ENCODE measurements at places on chromosomes 3 and 15.

GRCh38 chr3:148992027-148992634 is 791 bp downstream of the GYG1 start:
- DNase-seq = peak; percentile 24

DNA sequence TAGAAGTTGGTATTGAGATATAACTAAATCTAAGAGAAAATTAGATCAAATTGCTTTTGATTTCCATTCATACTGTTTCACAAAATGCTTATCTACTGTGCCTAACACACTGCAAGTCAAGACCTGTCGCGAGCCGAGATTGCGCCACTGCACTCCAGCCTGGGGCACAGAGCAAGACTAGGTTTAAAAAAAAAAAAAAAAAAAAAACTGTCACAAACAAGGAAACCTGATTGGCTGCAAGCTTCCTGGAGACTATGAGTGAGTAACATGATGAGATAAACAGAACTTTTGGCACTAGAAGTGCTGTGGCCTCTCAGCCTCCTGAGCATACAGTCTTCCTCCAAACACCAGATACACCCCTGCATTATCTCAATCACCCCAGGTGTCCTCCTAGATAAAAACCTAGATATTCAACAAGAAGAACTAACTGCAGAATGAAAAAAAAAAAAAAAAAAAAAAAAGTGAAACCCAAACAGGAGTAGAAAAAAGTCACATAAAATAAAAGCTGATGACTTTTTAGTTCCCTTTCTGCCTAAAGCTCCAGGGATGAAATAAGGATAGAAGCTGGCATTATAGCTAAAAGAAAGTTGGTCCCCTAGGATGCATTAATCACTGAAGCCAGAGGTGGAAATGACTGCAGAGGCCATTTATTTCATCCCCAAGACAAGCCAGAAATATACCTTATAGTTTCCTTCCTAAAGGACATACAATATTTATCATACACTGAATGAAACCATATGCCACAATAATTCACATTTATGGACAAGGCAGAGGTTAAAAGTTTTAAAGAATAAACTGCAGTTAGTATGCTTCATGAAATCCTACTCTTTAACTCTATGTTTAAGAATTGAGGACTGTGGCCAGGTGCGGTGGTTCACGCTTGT is 82.4 kb downstream of the P3H2 start:
- DNase-seq = no peak

DNA sequence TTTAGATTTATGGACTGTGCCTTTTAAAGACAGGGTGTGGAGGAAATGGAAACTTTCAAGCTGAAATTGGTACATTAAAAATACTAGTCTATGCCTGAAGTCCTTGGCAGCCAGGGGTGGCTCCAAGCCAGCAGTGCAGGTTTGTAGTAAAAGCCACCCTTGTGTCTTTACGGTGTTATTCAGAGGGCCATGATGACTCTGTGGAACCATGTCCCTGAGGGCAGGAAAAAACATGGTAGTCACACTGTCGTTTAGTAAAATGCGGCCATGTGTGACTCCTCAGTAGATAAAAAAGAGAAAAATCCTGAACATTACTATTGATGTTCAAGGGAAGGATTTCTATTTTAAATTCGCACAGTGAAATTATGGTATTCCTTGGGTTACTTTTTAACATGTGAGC is 2.7 kb downstream of the FAN1 start:
- DNase-seq = no peak

GRCh38 chr3:41094351-41094750 is 105.0 kb upstream of the CTNNB1 start:
- DNase-seq = no peak

DNA sequence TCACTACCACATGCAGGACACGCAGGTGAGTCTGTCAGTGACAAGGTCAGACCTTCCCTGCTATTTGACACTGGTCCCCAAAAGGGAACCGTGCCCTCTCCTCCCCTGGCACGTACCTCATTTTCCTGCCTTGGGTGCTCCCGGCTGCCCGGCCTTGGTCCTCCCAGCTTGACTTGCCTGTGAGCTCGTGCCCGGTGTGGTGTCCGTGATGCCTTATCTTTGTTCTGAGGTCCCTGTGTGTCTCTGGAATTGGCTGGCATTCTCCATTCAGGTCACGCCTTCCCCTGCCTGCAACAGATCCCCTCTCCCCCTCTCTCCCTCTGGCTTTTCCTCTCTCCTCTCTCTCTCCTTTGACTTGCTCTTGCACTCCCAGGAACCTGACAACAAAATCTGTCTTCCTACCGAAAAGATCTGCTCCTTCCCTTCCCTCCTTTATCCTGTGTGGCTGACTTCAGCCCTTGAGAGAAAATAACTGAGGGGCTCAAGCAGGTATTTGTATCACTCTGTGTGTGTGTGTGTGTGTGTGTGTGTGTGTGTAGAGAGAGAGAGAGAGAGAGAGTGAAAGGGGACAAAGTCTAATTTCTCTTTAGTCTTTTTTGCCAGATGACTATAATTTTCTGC is at the start of gene MASP1:
MASP1 (minus strand) TSS at position 226 of the 621 bp plus-strand sequence; CDS start at position 121, 105 bp downstream.
- DNase-seq = peak; percentile 9

DNA sequence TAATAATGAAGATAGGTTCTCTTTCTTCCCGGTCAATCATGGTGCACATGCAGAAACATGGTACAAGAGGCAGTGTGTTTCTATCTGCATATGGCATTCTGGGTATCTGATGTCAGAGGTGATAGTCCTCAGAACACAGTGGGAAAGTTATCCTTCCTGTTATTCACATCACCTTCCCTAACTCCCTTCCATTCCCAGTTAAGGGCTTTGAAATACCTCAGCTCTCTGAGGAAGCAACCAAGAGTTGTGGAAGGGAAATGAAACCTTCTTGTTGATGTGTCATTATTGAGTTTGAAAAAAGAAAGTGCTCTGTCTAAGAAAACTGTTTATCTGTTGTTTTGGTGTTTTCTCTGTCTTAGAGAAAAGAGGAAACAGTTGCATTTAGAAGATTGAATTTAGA is 21.9 kb upstream of the P2RY13 start:
- DNase-seq = no peak
